ENCODE measurements at places on chromosomes 12 and 14.

- no peak for DNase-seq
Measured at GRCh38 chr12:2179953-2180736, 127.4 kb downstream of the CACNA1C start.

GRCh38 chr14:63928744-63929174 lies 76.0 kb downstream of the SYNE2 start:
- no peak for DNase-seq

- DNase-seq, result no peak
Measured at GRCh38 chr12:53467082-53467481, 15.2 kb downstream of the PCBP2 start.

DNA sequence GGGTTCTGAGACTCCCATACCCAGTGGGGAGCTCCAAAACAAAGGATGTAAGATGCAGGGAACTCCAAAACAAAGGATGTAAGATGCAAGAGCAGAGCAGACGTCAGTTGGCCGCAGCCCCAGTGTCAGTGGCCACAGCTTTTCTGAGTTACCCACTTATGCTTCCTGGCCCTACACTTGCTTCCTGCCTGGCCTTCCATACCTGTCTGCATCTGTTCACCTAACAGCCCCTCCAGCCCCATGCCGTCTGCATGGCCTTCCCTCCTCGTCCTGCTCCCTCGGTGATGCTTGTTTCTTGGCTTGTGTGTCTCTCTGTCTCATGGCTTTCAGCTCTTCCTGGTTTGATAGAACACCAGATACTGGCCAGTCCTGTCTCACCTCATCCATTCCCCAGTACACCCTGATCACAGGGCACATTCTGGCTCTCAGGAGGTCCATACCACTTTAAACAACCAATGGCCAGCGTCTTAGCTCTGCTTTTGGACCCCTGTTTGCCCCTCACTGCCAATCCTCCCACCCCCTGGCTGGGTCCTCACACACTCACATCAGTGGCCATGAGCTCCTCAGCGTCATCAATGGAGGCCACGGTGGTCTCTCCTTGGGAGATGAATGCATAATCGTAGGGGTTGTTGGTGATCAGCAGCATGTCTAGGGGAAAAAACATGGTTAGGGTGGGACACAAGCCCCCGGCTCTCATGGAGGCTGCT lies 5.3 kb downstream of the MYH7 start:
- no peak for DNase-seq

DNA sequence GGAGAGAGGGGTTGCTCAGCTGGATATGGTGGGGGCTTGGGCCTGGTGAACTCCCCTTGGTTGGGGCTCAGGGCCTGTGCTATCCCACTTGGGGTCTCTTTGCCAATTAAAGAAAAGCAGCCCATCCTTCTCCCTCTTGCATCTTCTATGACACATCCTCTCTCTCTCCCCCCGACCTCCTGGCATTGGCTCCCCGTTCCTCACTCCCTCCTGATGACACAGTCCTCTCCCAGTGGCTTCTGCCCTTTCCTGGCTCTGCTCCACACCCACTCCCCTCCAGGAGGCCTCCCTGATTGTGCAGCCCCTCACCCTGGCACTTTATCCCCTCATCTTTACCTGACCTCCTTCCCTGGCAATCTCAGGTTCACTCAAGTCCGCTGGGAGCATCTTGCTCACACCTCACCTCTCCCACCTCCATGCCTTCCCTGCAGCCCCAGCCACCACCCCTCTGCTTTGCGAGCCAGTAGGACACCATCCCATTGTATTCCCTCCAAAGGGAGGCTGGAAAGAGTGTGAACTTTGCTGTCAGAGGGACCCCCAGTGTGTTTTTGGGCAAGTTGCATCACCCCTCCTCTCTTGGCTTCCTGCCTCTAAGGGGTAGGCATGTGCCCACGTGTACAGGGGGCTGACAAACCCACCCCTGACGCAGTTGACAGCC lies 10.7 kb downstream of the KRT80 start:
- DNase-seq, result no peak

- DNase-seq, result no peak
Measured at GRCh38 chr12:2265461-2266167, 212.8 kb downstream of the CACNA1C start.

GRCh38 chr12:6229224-6230218 lies 29.3 kb downstream of the CD9 start:
- DNase-seq, result no peak

- DNase-seq, result no peak
Measured at GRCh38 chr12:12449533-12450025, 92.7 kb downstream of the BORCS5 start.

GRCh38 chr12:43208627-43209026 lies 343.4 kb downstream of the ADAMTS20 start:
- DNase-seq, result no peak

- DNase-seq, result no peak
Measured at GRCh38 chr14:69089046-69089445, 63.9 kb downstream of the DCAF5 start.

- DNase-seq, result no peak
Measured at GRCh38 chr12:3728686-3729085, 24.2 kb downstream of the CRACR2A start.

DNA sequence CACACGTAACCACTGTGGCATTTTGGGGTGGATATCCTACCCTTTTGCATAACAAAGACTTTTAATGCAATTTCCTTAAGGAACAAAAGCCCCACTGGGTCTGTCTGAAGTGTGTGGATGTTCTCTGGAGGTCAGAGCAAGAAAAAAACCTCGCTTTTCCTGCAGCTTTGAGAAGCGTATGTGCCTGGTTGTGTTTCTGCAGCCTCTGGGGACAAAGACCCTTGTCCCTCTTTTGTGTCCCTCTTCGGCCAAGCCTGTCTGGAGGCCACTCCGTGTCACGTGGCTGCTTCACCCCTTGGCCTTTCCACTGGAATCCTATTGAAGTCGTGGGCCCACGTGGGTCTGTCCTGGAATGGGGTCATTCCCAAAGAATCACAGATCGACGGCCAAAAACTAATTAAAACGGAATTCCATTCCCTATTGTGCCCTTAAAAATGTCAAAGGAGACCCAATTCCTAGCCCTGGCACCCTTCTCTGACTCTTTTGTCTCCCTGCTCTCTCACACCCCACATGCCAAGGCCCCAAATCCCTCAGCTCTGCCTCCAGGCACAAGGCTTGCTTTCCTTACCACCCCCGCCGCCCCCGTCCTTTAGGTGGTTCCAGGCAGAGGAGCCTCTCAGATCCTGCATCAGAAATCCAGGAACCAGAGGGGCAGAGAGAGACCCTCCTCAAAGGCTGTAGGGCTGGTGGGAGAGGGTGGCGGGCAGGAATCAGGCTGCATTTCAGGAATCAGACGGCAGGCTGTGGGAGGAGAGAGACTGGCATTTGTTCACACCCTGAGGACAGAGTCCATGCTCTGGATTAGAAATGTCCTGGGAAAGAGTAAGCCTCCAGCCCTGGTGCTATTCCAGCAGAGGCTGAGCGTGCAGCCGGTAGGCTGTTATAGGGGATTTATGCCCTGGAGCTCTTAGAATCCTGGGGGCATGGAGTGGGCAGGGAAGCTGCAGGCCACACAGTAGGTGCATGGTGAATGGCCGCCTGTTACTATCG lies 12.6 kb upstream of the CYP46A1 start:
- DNase-seq, result no peak

DNA sequence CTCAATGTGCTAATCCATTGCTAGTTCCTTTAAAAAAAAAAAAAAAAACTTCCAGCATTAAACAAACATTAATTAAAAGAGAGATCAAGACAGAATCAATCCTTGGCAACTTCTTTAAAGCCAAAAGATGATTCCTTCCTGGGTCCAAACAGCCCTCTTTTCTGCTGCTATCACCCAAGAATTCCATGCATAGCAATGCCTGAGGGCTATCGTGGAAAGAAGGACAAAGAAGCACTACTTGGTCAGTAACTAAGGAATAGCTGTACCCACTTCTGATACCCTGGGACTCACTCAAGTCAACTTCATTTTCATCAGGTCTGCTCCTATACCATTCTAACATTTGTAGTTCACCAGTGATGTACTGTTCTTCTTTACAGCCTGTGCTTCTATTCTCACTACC lies 51.8 kb downstream of the SLC38A2 start:
- DNase-seq, result no peak

GRCh38 chr12:4120316-4120917 lies 153.1 kb upstream of the CCND2 start:
- no peak for DNase-seq

GRCh38 chr12:33770652-33771051 lies 251.6 kb upstream of the ALG10 start:
- DNase-seq, result no peak

GRCh38 chr12:101021911-101022388 lies 188.1 kb downstream of the SLC5A8 start:
- DNase-seq, result no peak

GRCh38 chr14:74935360-74935680 lies 12.3 kb upstream of the RPS6KL1 start:
- DNase-seq, result no peak

GRCh38 chr12:57111031-57111734 lies at the start of gene STAT6:
Gene STAT6, minus strand, starts transcription at chr12:57111362. Its CDS starts 3,084 bp downstream, at chr12:57108278.
- DNase-seq, result peak; percentile 80

DNA sequence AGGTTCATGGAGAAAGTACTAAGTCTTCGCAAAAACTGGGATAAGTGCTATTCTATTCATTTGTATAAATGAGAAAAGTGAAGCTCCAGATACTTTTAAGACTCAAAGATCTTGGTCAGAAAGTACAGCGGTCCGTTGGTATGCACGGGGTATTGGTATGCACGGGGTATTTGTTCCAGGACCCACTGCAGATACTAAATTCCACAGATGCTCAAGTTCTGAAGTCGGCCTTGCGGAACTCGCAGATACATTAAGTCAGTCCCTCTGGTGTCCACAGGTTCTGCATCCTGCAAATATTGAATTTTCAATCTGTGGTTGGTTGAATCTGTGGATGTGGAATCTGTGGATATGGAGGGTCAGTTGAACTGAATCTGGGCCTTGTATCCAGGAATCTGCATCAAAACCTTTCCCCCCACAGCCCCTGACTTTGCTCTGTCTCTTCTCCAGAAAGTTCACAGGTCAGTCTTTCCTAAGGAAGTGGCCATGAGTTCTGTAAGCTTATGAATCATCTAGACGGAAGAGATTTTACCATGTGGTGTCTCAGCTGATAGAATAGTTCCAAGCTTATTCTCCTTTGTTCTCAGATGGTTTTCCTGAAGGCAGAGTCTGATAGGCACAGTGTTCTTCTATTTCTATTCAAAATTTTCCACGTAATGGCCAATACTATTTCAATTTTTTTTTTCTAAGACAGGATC lies 274.7 kb downstream of the NEDD1 start:
- no peak for DNase-seq

DNA sequence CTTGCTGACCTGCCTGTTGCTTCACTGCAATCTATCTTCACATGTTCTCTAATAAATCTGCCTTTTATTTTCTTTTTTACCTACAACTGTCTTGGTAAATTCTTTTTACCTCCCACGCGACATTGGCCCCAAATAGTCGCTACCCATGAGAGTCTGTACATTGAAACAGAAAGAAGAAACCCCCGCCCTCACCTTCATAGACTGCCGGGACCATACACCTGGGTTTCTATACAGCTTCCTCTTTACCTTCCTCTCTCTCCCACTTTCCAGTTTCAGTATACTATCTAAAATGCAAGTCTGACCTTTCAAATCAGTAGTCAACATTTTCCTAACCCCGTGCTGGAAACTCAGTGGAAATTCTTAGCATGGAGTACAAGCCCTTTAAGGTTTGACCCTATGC lies 4.8 kb downstream of the SLC8A3 start:
- peak; percentile 53 for DNase-seq

DNA sequence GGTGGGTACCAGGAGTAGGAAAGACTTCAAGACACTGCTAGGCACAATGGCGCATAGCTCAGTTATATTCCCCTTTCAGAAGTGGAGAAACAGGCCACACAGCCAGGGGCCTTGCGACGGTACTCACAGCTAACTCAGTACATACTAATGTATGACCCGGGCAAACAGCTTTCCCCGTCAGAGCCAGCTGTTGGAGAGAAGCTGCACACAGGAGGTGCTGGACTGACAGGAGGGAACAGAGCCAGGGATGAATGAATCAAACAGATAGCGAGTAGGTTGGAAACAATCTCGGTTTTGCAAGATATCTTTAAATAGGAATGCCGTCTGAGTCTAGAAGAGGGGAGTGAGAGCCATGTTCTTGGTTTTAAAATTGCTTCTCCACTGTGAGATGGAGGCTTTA lies 45.5 kb downstream of the PRIMA1 start:
- DNase-seq, result no peak

- DNase-seq, result no peak
Measured at GRCh38 chr14:91841065-91841464, 26.3 kb downstream of the TC2N start.

DNA sequence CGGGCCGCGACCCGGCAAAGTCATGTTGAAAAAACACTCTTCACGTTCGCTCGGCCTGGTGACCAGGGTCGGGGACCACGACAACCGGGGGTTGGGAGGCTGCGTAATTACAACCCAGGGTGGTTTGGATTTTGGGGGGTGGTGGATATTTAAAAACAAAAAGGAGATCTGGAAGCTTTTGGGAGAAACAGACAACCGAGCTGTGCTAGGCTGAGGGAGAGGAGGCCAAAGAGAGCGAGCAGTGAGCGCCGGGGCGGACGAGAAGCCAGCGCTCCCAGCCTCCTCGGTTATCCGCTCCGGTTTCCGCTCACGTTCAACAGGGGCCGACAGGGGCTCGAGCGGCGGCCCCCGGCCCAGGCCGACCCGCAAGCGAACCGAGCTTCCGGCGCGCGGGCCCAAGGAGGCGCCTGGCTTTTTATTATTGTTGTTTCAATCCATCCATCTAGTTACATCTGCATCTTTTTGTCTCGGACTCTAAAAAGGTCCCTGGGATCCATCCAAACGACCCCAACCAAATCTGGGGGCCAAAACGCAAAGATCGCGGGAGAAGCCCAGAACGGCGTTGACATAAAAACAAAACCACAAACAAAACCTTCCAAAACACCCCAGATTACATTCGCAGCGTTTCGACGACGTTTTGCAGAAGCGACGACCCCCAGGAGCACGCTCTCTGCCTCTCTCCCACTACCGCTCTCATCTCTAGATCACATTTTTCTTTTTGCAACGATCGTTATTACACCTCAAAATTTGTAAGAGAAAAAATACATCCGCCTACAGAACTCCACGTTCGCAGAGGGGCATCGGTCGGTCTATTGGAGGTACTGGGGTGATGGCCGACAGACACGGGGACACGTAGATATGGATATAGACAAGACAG lies 771 bp downstream of the OTX2 start:
- no peak for DNase-seq

DNA sequence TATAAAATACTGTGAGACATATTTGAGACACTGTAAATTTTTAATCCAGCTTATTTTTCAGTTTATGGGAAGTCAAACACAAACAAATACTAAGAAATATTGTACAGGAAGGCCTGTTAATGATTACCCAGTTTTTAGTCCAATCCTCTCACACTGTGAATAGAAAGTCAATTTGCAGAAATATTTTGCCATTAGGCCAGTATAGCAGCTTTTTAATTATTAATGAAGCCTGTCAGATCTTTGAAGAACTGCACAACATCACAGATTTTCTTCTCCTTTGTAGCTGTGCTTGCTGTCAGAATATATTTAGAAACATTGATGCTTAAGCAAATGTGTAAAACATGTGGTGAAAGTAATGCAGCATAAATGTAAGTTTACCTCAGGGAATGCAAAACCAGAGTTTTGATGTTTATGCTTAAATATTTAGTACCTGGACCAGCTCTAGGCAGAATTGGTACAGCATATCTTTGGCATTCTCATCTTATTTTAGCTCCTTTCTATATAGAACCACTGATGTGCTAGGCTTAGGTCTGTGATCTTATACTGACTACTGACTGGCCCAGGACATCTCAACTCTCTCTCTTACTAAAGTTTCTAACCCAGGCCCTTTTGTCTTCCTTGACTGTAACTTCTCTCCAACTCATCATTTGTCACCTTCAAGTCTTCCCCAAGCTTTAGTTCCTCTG lies 230.8 kb upstream of the NAV3 start:
- DNase-seq, result no peak

Data from GM10248 (cell line).